A549 treated with dexamethasone at 1 μM for 4 hours (cell line): ENCODE measurements at places on chromosomes 7 and 10. TPM values are rescaled to one million over a fixed set of nuclear protein-coding genes. Genes with fewer than 3 reads are reported as not detected.

TMEM196 gene
- not detected in 5 replicates for total RNA-seq

FAM20C gene
- 32.5 to 50.4 TPM (median 47.6 TPM) in 5 replicates for total RNA-seq

PRLHR gene
- total RNA-seq, result 0.01 TPM in 1 of 5 replicates, not detected in the others

DNAJB12 gene
- 29.2 to 36.8 TPM (median 32.6 TPM) in 5 replicates for total RNA-seq

NUPR2 gene
- not detected in 5 replicates for total RNA-seq

KMT2C gene
- 6.1 to 10.8 TPM (median 9.1 TPM) in 5 replicates for total RNA-seq

OAT gene
- 74.3 to 95.2 TPM (median 75.5 TPM) in 5 replicates for total RNA-seq

SLC13A1 gene
- total RNA-seq, result not detected in 5 replicates

VAX1 gene
- total RNA-seq, result 1.0 to 1.5 TPM (median 1.3 TPM) in 5 replicates

COA1 gene
- total RNA-seq, result 84.7 to 92.8 TPM (median 87.8 TPM) in 5 replicates

POLR2J3 gene
- 19.1 to 52.3 TPM (median 49.6 TPM) in 5 replicates for total RNA-seq

SNX8 gene
- 72.1 to 140 TPM (median 129 TPM) in 5 replicates for total RNA-seq

TMEM184A gene
- 4.1 to 10.4 TPM (median 8.8 TPM) in 5 replicates for total RNA-seq

WNT2 gene
- total RNA-seq, result 0.02 TPM in 1 of 5 replicates, not detected in the others

SRRM3 gene
- 9.5 to 13.5 TPM (median 11.7 TPM) in 5 replicates for total RNA-seq

INMT gene
- not detected in 5 replicates for total RNA-seq

FAM221A gene
- 0.25 to 0.67 TPM (median 0.34 TPM) in 5 replicates for total RNA-seq

CD36 gene
- total RNA-seq, result 0.06 to 0.15 TPM (median 0.08 TPM) in 4 of 5 replicates, not detected in the other

INTS15 gene
- 21.9 to 25.8 TPM (median 23.8 TPM) in 5 replicates for total RNA-seq

STRIP2 gene
- total RNA-seq, result 5.1 to 7.7 TPM (median 5.6 TPM) in 5 replicates

PRSS37 gene
- total RNA-seq, result not detected in 5 replicates

CYP3A7 gene
- not detected in 5 replicates for total RNA-seq

ABCB1 gene
- total RNA-seq, result 0.08 to 0.46 TPM (median 0.12 TPM) in 4 of 5 replicates, not detected in the other

SLC39A12 gene
- total RNA-seq, result not detected in 5 replicates

MSMB gene
- 0.46 TPM in 1 of 5 replicates, not detected in the others for total RNA-seq

COL17A1 gene
- 1.6 to 2.2 TPM (median 1.7 TPM) in 5 replicates for total RNA-seq

CAV1 gene
- total RNA-seq, result 574 to 718 TPM (median 675 TPM) in 5 replicates

NPSR1 gene
- total RNA-seq, result not detected in 5 replicates

INHBA gene
- total RNA-seq, result 0.21 to 0.53 TPM (median 0.39 TPM) in 5 replicates

SFTPD gene
- 0.14 to 0.35 TPM (median 0.28 TPM) in 5 replicates for total RNA-seq

PIK3AP1 gene
- total RNA-seq, result 0.50 to 0.84 TPM (median 0.57 TPM) in 5 replicates

TEX36 gene
- not detected in 5 replicates for total RNA-seq

PAX4 gene
- not detected in 5 replicates for total RNA-seq

ACHE gene
- total RNA-seq, result 1.6 to 3.3 TPM (median 2.6 TPM) in 5 replicates

TLL2 gene
- 0.05 to 0.09 TPM (median 0.07 TPM) in 5 replicates for total RNA-seq

SORCS3 gene
- not detected in 5 replicates for total RNA-seq

TRIM50 gene
- not detected in 5 replicates for total RNA-seq

GRID1 gene
- 0.18 to 0.26 TPM (median 0.25 TPM) in 5 replicates for total RNA-seq

RGR gene
- not detected in 5 replicates for total RNA-seq

CYP3A4 gene
- 0.05 to 0.14 TPM (median 0.08 TPM) in 4 of 5 replicates, not detected in the other for total RNA-seq
